Inflammatory macrophage treated with lipopolysaccharide for 4 hours (primary cell): ENCODE measurements at places on chromosomes 16 and 17.

GRCh38 chr16:66728804-66729203 lies 22.6 kb downstream of the DYNC1LI2 start:
- DNase-seq, result no peak

DNA sequence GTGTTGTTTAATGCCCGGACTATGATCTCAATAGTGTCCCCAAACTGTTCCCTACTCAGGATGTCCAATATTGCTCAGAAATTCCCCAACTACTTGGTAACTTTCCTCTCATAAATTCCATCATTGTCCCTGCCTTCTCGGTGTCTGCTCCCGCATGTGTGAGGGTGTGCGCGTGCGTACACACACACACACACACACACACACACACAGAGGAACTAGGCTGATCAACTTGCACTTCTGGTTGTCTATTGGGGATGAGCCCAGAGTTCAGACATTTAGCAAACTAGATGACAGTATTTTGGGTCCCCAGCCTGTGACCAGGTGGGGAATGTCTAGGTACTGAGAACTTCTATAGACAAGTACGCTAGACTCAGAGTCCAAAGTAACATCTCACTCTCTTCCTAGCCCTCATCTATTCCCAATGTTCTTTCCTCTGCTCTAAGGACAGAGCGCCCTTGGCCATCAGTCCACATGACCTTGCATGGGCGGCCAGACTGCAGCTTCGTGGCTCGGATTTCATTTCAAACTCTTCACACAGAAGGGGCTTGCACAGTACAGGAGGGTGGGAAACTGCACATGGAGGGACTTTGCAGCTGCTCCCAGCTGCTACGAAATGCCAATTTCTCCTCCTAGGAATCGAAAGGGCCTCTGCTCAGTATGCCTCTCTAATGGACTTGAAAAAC lies 5.3 kb downstream of the HS3ST3A1 start:
- DNase-seq, result no peak

DNA sequence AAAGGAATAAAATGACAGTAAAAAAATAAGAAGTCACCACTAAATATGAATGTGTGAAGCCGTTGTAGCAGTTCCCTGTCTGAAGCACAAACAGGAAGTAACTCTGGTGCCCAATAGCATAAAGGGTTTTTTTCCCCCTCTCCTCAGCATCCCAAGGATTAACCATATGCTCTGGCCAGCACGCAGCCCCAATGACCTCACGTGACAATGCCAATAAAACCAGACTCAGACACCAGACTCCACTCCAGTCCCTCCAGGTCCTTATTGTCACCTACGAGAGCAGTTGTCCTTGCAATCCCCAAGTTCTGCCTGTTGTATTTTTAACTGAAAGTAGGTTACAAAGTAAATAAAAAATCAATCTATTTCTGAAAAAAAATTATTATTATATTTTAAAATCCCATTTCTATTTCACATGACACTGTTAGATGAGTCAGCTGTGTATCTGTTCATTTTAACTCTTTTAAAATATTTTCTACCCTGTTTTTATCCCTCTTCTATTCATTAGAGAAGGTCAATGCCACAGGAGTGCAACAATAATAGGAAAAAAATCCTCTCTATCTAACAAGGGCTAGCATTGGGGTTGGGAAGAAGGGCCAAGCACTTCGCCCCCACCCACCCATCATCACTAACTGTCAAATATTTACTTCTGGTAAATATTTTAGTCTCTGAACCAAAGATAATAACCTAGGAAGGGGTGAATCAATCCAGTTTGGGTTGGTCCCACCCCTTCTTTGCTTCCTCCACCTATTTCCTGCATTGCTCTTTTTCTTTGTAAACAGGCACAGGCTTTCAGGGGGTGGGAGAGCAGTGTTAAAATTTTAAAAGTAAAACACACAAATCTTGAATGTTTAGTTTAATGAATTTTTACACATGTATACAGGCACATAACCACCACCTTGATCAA lies 6.6 kb downstream of the PRAC1 start:
- no peak for DNase-seq

GRCh38 chr16:9437115-9437514 lies 345.7 kb downstream of the HAPSTR1 start:
- no peak for DNase-seq

- no peak for DNase-seq
Observed at GRCh38 chr16:55426865-55427484, 52.0 kb upstream of the MMP2 start.

- no peak for DNase-seq
Observed at GRCh38 chr17:13678841-13679240, 77.1 kb upstream of the HS3ST3A1 start.

- DNase-seq, result no peak
Observed at GRCh38 chr16:21685034-21685455, 21.3 kb downstream of the OTOA start.

GRCh38 chr17:45029758-45030423 lies 21.5 kb downstream of the DCAKD start:
- DNase-seq, result no peak

DNA sequence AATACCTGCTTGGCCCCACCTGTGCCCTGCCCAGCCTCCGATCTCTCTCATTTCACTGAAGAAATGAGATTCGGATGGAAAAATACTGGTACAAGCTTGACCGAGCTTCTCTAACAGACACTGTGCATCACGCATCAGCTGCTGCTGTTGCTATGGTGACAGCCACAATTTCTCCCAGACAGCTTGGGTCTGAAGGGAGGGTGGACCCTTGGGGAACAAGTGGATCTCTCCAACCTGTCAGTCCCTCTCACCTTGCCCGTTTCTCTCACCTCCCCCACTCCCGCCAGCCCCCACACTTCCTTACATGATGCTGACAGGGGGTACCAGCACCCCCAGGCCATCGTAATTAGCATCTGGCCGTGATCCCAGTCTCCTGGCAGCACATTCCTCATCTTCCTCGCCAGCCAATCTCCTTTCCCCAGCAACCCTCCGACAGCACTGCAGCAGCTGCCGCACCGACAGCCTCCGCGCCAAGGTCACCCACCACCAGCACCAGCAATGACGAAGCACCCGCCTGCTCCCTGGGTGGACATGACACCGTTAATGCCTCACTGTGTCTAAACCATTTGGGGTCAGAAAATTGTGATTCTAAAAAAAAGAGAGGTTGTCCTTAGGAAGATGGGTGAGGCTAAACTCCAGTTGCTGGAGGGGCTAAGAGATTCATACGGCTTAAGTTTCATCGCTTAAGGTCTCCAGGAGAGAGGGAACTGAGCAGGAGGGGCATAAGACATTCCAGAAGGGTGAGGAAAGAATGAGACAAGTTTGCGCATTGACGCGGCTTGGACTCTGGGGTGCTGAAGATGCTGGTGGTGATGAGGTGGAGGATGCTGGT lies 58.6 kb upstream of the TNRC6A start:
- DNase-seq, result no peak

DNA sequence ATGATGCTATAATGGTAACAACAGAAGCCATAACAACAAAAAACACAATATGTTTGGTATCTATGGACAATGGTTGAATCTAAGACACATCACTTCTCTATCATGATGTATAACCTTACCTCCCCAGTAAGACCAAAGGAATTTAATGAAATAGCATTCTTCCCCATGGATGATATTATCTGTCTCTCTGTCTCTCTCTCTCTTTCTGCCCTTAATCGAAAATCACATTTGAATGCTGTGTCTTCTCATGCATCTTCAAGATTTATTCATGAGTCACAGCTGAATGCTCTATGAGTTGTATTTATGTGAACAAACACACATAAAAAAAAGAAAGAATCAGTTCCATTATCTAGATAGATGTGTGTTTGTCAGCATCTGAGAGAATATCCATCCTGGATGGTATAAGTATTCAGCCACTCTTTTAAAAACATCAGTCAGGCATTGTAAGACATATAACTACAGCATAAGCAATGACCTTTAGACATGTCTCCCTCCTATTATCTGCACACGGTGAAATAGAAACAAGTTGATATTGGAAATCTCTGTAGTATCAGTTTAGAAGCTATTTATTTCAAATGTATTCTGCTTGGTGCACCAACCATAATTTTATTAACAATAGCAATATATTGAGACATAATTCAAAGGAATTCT lies 433.3 kb downstream of the TOX3 start:
- DNase-seq, result no peak

DNA sequence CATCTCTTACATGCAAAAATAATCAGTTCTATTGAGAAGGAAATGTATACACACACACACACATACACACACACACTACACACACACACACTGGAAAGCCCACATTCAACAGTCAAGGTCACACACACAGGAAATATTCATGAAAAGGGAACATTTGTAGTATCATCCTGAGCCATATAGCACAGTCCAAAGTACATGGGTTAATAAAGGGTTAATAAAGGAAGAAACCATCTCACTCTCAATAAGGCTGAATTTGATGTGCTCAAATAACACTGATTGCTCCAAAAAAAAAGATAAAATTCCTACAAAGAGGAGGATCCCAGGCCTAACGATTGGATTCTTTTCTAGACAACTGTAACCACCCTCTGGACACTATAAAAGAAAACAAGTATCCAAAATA lies 164.7 kb downstream of the SLC39A11 start:
- no peak for DNase-seq

DNA sequence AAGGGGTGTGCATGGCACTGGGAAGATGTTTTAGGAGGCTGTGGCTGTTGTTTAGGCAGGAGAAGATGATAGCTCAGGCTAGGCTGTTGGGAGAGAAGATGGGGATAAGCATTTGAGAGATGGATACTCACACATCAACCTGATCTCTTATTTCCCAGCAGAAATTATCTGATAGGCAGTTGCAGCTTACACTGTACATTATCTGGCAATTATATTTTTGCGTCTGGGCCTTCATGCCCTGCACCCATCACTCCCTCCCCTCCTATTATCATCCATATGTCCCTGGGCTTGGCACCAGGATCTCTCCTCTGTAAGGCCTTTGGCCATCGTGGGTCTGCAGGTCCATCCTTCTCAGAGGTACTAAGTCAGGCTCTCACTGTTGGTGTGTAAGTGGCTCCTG lies 401.0 kb upstream of the EEF2KMT start:
- no peak for DNase-seq

- DNase-seq, result no peak
Observed at GRCh38 chr17:34720760-34721159, 141.4 kb downstream of the TMEM132E start.

GRCh38 chr17:49925921-49926320 lies 43.1 kb upstream of the DLX4 start:
- DNase-seq, result no peak

- DNase-seq, result no peak
Observed at GRCh38 chr16:51937771-51938170, 609.2 kb downstream of the TOX3 start.

DNA sequence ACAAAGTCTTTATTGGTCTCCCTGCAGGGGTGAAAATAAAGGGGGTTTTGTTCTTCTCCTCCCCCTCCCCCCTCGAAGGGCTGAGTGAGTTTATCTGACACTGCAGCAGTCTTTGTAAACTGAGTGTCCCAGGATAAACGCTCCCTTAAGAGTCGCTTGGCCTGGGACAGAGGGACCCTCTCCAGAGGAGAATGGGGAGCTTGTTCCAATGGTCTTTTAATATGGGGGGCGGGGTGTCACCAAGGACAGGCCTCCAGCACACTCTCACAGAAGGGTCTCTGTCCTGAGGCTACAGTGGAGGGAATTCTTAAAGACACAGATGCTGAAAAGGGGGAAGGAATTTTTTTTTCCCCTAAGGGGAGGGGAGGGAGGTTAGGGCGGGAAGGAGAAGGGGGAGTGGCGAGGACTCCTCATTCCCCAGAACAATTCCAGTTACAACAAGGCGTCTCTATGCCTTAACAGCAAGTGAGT lies 455.5 kb downstream of the SOX9 start:
- no peak for DNase-seq

GRCh38 chr16:47829850-47830600 lies 325.8 kb downstream of the ABCC12 start:
- no peak for DNase-seq

DNA sequence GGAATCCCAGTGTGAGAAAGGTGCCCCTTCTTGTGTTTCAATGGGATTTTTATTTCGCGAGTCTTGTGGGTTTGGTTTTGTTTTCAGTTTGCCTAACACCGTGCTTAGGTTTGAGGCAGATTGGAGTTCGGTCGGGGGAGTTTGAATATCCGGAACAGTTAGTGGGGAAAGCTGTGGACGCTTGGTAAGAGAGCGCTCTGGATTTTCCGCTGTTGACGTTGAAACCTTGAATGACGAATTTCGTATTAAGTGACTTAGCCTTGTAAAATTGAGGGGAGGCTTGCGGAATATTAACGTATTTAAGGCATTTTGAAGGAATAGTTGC lies 567 bp downstream of the UBB start:
- peak; percentile 66 for DNase-seq

GRCh38 chr16:30359871-30360170 lies 4.7 kb upstream of the CD2BP2 start:
- DNase-seq, result no peak

DNA sequence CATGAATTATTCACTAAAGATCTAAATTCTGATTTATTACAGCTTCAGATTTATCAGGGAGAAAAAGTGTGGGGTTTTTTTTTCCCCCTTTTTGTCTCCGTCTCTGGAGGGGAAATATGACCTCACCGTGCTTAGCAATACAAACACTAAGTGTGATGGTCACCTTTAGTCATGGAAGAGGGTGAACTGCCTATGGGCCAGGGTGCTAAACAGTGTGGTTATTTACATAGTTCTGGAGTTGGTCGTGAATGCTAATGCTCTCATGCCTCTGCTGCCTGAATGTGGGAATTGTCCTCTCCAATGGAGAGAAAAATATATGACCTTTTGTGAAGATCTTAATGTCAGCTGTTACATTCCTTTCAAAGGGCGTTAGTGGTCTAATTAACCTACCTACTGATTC lies 44.8 kb upstream of the MSI2 start:
- DNase-seq, result no peak

- DNase-seq, result no peak
Observed at GRCh38 chr17:19399750-19400450, 11.1 kb upstream of the RNF112 start.

DNA sequence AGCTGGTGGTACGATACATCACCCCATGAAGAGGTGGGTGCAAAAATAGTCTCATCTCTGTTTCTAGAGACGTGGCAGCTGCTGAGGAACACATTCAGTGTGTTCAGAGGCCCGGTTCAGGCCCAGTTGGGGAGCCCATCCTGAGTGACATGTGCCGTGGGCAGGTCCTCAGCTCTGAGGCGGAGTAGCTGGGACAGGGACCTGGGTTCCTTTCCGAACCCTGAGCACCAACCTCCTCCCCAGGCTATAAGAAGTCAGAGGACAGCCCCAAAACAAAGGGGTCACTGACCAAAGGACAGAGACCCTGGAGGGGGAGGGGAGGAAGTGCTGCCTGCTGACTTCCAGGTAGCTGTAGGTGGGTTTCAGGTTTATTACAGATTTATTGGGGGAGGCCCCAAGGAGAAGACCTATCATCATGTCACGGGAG lies 5.1 kb downstream of the LDHD start:
- DNase-seq, result no peak
